ENCODE measurements at places on chromosomes 7 and 10. TPM values are rescaled to one million over a fixed set of nuclear protein-coding genes. Genes with fewer than 3 reads are reported as not detected.

Gene UCMA
- total RNA-seq, result not detected

Gene CTNNA3
- total RNA-seq, result 0.80 TPM

GRCh38 chr10:45627412-45628048, 45.0 kb downstream of the ZFAND4 start:
- no peaks in the 10 kb centered on the region for H3K27me3 ChIP-seq
- peaks cover 13% of the 10 kb centered on the region for H3K36me3 ChIP-seq

Gene MALRD1
- 357 TPM for total RNA-seq

Gene C10orf105
- not detected for total RNA-seq

Gene NRG3
- total RNA-seq, result not detected

Gene SPDYE2
- total RNA-seq, result not detected

- H3K27me3 ChIP-seq, result no peaks in the 10 kb centered on the region
- H3K4me3 ChIP-seq, result no peak overlapping the region
- no peaks in the 10 kb centered on the region for H3K36me3 ChIP-seq
- no peak overlapping the region for H3K27ac ChIP-seq
- H3K4me1 ChIP-seq, result no peaks in the 10 kb centered on the region
- no peak for DNase-seq
Observed at GRCh38 chr7:81682873-81683272, 87.0 kb downstream of the HGF start.

Gene SHH
- total RNA-seq, result not detected

DNA sequence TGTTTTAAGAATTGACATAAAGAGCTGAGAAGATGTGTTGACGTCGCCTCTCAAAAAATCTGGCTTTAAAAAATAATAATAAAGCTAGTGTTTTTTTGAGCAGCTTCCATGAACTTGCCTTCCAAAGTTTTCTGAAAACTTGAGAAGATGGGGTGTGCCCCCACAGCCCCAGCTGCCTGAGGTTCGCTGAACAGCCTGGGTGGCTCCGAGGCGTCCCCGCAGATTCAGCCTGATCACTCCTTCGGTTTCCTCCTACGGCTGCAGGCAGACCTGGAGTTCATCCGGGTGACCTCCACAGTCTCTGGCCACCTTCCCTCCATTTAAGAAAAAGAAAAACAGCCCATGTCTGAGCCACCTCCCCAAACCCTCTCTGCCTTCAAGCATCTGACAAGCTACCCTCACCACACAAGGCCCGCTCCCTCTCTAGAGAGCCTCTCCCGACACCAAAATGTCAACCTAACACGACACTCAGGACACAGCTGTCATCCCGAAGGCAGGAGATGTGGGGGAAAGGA, 177.8 kb downstream of the PTPRN2 start:
- no peaks in the 10 kb centered on the region for H3K36me3 ChIP-seq
- H3K4me3 ChIP-seq, result no peak overlapping the region
- H3K27ac ChIP-seq, result no peak overlapping the region
- DNase-seq, result no peak
- no peaks in the 10 kb centered on the region for H3K4me1 ChIP-seq

Gene LDB3
- total RNA-seq, result 2.3 TPM

DNA sequence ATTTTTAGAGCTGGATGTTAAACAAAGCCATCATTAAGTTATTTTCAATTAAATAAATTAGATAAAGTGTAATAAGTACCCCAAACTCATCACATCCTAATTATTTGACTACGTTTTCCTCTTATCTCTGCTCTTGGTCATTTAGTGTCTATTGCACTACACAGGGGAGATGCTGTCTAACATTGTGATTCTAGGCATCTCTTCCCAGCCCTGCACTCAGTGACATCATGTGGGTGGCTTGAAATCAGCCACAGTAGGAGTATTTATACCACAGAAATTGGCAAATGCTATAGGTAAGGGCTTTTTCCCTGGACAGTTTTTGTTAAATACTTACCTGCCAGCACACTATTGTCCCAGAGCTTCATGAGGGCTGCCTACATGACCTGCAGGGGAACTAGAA, 21.3 kb upstream of the TMEM72 start:
- H3K4me1 ChIP-seq, result no peaks in the 10 kb centered on the region
- no peak overlapping the region for H3K4me3 ChIP-seq
- no peaks in the 10 kb centered on the region for H3K36me3 ChIP-seq

DNA sequence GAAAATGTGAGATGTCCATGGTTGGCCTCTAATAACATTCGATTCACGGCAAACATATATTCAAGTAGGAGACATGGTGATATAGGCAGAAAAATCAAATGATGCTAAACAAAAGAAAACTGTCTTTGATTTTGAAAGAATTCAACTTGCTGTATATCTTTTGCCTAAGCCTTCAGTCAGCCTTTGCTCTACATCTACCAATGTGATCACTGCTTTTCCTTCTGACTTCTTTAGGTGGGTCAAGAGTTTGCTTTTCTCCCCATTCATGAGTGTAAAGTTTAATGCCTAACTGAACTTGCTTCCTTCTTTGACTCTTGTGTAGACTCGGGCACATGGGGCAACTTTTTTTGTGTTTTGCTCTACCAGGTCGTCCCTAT, 417 bp upstream of the HIF1AN start:
- H3K27me3 ChIP-seq, result no peaks in the 10 kb centered on the region
- peak overlapping the region; percentile 63 for H3K27ac ChIP-seq
- DNase-seq, result no peak
- no peaks in the 10 kb centered on the region for H3K36me3 ChIP-seq
- peaks cover 8% of the 10 kb centered on the region for H3K4me1 ChIP-seq

Gene ZPBP
- not detected for total RNA-seq

Gene SPDYE1
- total RNA-seq, result not detected

DNA sequence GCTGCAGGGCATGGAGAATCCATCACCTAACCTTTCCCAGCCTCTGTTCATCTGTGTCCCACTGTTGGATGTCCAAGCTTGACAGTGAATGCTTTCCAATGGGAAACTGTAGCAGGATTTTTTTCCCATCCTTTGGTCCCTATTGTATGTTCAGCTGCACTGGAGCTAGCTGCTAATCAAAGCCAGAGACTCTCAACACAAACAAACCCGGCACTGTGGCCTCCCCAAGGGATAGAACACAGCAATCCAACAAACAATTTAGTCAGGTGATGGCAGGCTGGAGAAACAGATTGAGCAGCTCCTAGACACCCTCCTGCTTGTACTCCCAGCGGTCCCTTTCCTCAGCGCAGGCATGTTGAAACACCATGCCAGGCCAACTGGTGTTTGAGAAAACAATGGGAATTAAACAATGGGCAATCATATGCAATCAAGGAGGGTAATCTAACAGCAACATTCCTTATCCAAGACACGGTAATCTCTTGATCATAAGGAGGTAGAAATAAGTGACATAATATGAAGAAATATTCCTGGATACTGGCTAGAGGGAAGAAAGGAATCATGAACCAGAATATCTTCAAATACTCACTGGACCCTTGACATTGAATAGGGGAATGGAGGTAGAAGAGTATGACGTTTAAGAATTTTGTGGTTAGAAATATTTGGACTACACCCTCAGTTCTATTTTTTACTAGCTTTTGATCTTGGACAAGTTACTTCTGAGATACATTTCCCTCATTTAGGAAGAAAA, 15.0 kb downstream of the PTN start:
- DNase-seq, result no peak
- no peak overlapping the region for H3K4me3 ChIP-seq
- H3K4me1 ChIP-seq, result no peaks in the 10 kb centered on the region
- H3K27ac ChIP-seq, result no peak overlapping the region
- H3K36me3 ChIP-seq, result no peaks in the 10 kb centered on the region

GRCh38 chr7:132424821-132425724, 151.2 kb downstream of the PLXNA4 start:
- DNase-seq, result no peak
- H3K27ac ChIP-seq, result no peak overlapping the region
- no peaks in the 10 kb centered on the region for H3K36me3 ChIP-seq
- no peak overlapping the region for H3K4me3 ChIP-seq
- H3K4me1 ChIP-seq, result no peaks in the 10 kb centered on the region

Gene NKX1-2
- not detected for total RNA-seq

DNA sequence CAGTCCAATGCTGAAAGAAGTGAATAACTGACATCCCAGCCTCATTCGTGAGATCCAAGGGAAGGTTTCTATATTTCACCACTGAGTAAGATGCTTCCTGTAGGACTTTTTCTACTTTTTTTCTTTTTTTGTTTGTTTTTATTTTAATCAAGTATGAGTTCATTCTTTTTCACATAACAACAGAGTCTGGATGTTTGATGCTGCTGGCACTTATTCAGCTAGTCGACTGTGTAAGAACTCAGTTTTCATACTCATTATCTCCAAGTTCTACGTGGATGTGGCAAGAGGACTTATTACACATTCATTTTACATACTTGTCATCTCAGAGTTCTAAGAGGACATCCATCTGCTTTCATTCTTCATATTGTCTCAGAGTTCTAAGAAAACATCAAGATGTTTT, 86.9 kb downstream of the CPXM2 start:
- no peak overlapping the region for H3K27ac ChIP-seq
- no peaks in the 10 kb centered on the region for H3K27me3 ChIP-seq
- H3K4me1 ChIP-seq, result no peaks in the 10 kb centered on the region
- H3K36me3 ChIP-seq, result no peaks in the 10 kb centered on the region

Gene GNAT3
- total RNA-seq, result not detected

DNA sequence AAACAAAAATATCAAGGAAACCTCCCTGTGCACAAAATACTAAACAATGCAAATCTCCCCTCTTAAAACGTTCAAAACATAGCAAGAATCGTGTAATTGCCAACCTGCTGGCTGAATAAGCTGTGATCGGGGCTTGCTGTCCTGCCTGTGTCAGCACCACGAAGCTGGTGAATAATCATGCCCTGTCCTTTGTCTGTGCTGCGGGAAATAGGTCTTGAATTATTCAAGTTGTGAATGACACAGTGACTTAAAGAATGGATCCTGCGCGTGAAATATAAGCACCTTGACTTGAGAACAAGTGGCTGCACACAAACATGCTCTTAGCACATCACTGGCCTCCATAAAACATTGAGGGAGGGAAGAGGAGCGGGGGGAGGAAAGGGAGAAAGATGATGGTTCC, 130.2 kb downstream of the OAT start:
- H3K4me3 ChIP-seq, result no peak overlapping the region
- no peak for DNase-seq
- no peak overlapping the region for H3K27ac ChIP-seq
- no peaks in the 10 kb centered on the region for H3K36me3 ChIP-seq
- H3K4me1 ChIP-seq, result no peaks in the 10 kb centered on the region

DNA sequence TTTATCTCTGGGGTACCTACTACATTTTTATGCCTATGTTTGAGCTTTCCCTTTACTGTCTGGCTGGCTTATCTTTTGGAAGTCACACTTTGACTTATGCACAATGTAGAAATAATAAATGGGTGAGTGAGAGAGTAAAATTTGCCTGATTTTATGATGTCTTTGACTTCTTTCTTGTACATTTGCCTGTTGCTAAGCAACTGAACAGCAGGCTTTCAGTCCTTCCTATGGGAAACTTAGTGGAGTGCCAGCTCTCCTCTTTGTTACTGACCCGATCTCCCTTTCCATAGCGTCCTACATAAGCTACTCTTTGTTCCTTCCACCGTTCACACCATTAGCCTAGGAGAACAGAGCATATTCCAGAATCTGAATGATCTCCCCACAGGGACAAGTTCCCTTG, 4.2 kb downstream of the TAS2R60 start:
- no peak overlapping the region for H3K27ac ChIP-seq
- H3K27me3 ChIP-seq, result no peaks in the 10 kb centered on the region
- H3K36me3 ChIP-seq, result no peaks in the 10 kb centered on the region
- no peak overlapping the region for H3K4me3 ChIP-seq

DNA sequence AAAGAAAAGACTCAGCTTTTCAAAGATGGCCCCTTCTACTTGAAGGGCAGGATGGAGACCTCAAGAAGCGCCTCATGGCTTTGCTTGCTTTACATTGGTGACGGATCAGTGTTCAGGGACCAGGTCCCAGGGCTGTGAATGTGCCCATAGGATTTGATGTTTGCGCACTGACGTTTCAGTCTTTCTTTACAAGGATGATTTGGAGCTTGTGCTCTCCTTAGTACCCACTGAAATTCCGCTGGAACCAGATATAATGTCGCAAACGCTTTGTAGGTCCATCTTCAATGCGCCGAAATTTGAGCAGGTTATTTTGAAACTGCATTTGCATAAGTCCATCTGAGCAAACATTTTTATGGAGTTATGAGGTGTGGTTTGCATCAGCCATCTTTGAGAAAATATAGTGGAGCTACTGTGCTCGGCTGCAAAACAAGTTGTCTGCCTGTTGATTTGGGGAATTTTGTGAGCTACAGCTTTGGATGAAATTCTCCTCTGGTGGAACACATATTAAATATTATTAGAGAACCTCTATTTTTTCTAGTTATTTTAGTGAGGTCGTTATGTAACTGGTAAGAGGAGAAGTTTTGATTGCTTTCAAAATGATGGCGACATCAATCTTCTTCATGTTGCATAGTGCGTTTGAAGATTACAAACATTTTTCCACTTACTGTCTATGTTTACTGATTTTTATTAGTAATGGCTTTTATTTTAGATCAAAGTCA, 2.4 kb downstream of the RBM20 start:
- no peaks in the 10 kb centered on the region for H3K4me1 ChIP-seq
- no peak overlapping the region for H3K4me3 ChIP-seq

Gene IL15RA
- 38.0 TPM for total RNA-seq

Gene GJD4
- not detected for total RNA-seq

Gene FOXP2
- total RNA-seq, result 29.8 TPM

- H3K27ac ChIP-seq, result peak overlapping the region; percentile 49
- no peaks in the 10 kb centered on the region for H3K36me3 ChIP-seq
- DNase-seq, result no peak
- no peak overlapping the region for H3K4me3 ChIP-seq
- H3K27me3 ChIP-seq, result no peaks in the 10 kb centered on the region
Observed at GRCh38 chr10:62019013-62019684, 117.7 kb downstream of the ARID5B start.

DNA sequence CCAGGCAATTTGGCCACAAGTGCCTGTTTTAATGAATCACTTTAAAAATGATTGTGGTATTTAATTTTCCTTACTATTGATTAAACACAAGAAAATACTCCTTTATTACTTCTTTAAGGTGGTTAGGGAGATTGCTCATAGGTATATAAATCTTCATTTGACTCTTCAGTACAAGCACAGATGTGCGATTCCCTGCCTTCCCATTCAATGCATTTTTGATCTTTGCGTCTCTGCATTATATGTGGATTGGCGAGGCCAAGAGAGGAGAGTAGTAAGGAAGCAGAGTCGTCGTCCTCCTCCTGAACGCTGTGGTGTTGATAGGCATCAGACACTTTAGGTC, 683.7 kb downstream of the LRMDA start:
- DNase-seq, result no peak
- no peaks in the 10 kb centered on the region for H3K27me3 ChIP-seq
- no peaks in the 10 kb centered on the region for H3K36me3 ChIP-seq

DNA sequence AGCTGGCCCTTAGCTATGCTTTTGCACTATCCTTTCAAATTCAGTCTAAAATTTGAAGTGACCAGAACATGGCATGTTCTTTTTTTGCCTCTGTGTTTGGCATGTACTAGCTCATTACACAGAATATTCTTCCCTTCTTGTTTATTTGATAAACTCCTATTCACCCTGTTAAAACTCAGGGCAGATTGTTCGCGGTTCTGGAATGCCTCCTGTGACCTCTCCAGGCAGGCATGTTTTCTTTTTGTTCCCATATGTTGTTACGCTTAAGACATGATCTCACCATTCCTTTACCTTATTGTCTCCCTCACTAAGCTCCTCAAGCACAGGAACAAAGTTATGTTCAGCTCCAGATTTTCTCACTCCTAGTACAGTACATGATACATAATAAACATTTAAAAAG, 181.7 kb downstream of the CCSER2 start:
- no peak for DNase-seq
- no peaks in the 10 kb centered on the region for H3K4me1 ChIP-seq
- H3K27me3 ChIP-seq, result no peaks in the 10 kb centered on the region
- peaks cover 18% of the 10 kb centered on the region for H3K36me3 ChIP-seq
- no peak overlapping the region for H3K27ac ChIP-seq

- H3K4me1 ChIP-seq, result no peaks in the 10 kb centered on the region
- H3K27me3 ChIP-seq, result no peaks in the 10 kb centered on the region
- H3K27ac ChIP-seq, result no peak overlapping the region
- no peaks in the 10 kb centered on the region for H3K36me3 ChIP-seq
- H3K4me3 ChIP-seq, result no peak overlapping the region
Observed at GRCh38 chr7:84490661-84491060, 296.1 kb upstream of the SEMA3A start.
